NCI-H345 (cell line): ENCODE measurements at places on chromosomes 12 and 14.

- DNase-seq = peak; percentile 64
These were observed 25.8 kb upstream of the STRAP start for GRCh38 chr12:15856097-15856982.

- no peak for DNase-seq
These were observed 224.9 kb downstream of the NPAS3 start for GRCh38 chr14:33163600-33163999.

- DNase-seq = no peak
These were observed 28.5 kb downstream of the CDKN1B start for GRCh38 chr12:12745576-12746211.

GRCh38 chr14:52363041-52363704 is 49.1 kb downstream of the PTGER2 start:
- DNase-seq = no peak

- DNase-seq = no peak
These were observed 81.5 kb downstream of the LGR5 start for GRCh38 chr12:71521125-71521524.

GRCh38 chr12:79717006-79717405 is 26.2 kb upstream of the PAWR start:
- no peak for DNase-seq

- no peak for DNase-seq
These were observed 36.0 kb downstream of the SPTLC2 start for GRCh38 chr14:77580477-77580876.
